ENCODE measurements at places on chromosomes 12 and 14. TPM values are rescaled to one million over a fixed set of nuclear protein-coding genes. Genes with fewer than 3 reads are reported as not detected.

GRCh38 chr12:87305481-87305880, 723.7 kb downstream of the C12orf50 start:
- DNase-seq = no peak

SSTR1 gene
- total RNA-seq = 4.1 TPM

DNA sequence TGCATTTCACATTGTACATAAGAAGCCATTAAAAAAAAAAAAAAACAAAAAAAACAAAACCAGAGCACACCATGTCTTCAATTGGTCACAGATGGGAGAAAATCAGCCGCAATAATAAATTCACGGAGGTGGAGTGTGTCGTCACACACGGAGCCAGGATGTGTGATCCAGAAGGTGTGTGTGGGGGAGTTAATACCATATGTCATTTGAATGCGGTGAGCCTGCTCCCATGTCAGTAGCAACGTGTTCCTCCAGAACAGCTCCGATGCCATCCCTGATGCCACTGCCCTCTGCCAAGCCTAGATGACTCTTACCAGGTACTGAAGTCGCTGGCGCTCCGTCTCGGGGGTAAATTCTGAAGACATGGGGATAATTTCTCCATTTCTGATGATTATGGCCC, 197.8 kb downstream of the PPM1H start:
- no peak for DNase-seq

- DNase-seq = no peak
These were observed 165.2 kb downstream of the BTG1 start for GRCh38 chr12:91980389-91980821.

GRCh38 chr12:93786656-93787397, 109.7 kb downstream of the CRADD start:
- no peak for DNase-seq

GRCh38 chr14:42869681-42870080, 1263.0 kb downstream of the LRFN5 start:
- no peak for DNase-seq

DNA sequence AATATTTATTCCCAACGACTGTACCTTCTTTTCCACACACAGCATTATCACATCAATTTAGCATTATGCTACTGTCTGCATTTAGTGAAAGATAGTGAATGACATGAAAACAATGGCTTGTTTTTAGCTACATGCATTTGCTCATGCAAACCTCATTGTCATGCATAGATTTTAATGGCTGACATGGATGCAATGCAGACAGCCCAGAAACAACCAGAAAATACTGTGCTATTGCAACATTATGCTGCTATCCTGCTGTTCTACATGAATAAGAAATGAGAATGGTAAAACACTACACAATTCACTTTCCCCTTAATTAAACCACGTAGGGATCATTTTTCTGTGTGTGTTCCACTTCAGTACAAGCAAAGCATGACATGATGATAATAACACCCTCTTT, 90.8 kb downstream of the LIN7A start:
- DNase-seq = no peak

TSPAN9 gene
- total RNA-seq = 37.5 TPM

JPH4 gene
- total RNA-seq = 0.85 TPM

- DNase-seq = peak; percentile 77
These were observed 947 bp downstream of the GAS2L3 start for GRCh38 chr12:100574187-100575074.

DNA sequence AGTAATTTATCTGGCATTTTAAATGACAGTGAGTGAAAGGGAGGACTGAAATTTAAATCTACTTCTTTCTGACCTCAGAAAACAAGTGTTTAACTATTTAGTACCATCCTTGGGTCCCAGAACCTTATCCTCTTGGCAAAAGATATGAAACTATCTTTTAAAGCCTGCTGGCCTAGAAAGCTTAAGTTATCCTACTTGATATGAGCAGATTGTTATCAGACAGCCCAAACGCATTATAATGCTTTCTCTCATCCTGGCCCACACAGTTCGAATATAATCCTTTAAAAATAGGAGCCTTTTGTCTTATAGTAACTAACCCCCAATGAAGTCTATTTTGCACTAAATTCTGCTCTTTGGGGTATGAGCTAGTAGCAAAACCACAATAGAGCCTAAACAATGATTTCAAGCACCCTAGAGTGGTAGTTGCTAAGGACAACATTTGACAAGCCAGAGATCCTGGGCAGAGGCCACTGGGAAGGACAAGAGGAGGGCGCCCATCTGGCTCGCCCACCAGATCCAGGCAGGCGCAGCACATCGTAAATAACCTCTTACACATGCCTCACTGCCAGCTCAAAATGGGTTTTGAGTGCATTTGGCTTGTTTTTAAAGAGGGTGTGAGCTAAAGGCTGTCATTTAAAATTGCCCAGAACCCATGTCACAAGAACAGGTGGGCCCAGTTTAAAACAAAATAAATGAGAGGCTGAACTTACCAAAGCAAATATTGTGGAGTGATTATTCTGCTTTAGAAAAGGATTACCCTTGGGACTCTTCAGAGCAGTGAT, 37.7 kb upstream of the CRY1 start:
- DNase-seq = no peak

PPP2R3C gene
- total RNA-seq = 33.8 TPM

DNA sequence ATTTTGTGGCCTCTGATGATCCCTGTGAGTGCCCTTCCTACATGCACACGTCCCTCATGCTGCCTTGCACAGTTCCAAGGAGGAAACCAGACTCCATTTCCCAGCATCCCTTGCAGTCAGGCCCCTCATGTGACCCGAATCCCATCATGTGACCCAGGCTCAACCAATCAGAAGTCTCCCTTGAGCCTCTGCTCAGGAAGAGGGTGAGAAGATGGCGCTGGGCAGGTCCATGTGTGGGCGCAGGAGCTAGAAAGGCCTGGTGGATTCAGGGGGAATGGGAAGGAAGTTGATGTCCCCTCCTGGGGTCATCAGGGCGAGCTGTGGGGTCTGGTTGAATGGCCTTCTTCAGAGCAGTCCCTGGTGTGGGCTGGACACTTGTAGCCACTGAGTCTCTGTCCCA, 240.5 kb downstream of the ADGRD1 start:
- no peak for DNase-seq

FGD6 gene
- total RNA-seq = 22.2 TPM

GRCh38 chr14:31827325-31827724, 249.8 kb upstream of the ARHGAP5 start:
- no peak for DNase-seq

GRCh38 chr14:72582582-72582981, 311.3 kb downstream of the DPF3 start:
- no peak for DNase-seq

DNA sequence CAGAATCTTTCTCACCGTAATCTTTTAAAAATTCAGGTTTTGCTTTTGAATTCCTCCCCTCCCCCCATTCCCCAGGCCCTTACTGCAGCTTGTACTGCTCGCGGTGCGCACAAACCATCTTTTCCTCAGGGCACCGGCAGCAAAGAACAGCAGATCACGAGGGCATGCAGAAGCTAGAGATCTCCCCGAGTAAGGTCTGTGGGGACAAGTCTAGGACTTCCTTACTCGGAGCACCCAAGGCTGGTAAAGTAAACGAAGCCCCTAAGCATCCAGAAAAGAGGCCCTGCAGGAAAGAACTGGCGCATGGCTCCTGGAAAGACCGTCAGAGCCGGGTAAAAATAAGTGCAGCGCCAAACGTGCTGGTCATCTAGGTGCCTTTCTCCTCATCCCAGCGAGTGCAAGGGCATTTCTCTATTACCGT, 727 bp downstream of the LDHB start:
- no peak for DNase-seq

DNA sequence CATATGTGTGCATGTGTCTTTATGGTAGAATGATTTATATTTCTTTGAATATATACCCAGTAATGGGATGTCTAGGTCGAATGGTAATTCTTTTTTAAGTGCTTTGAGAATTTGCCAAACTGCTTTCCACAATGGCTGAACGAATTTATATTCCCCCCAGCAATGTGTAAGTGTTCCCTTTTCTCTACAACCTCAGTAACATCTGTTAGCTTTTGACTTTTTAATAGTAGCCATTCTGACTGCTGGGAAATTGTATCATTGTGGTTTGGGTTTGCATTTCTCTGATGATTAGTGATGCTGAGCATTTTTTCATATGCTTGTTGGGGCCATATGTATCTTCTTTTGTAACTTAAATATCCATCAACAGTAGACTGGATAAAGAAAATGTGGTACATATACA, 9.4 kb downstream of the OR6C68 start:
- no peak for DNase-seq

GRCh38 chr12:77537663-77538062, 293.0 kb upstream of the NAV3 start:
- no peak for DNase-seq

DNA sequence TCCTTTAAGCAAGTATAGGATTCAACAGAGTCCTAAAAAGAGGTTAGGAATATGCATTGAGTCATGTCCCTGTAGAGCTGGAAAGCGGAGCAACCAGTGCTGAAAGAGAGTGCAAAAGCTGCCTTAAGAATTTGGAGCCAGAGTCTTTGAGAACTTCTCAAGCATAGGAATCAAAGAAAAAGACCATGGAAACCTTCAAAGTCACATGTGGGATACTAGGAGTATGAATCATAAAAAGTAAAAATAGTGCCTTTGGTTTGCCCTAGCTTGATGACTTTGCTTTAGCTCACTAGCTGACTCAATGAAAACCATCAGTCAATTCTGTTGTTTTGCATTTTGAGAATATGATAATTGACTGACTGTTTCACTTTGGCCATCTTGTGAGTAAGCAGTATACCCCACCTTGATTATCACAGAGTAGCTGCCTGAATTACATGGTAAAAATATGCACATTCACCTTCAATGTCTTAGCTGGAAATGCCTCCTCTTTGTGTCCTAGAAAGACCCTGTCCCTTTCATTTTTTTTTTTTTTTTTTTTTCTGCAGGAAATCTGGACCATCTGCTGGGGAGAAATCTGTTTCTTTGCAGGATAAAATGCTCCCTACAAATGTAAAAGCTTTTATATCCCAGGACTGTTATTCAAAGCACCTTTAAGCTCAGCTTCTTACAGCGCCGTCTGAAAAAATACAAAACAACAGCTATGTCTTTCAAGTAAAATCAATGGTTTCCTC, 248.6 kb upstream of the KRR1 start:
- no peak for DNase-seq

RNU4-1 gene
- 1,748 TPM for total RNA-seq

All from sciatic nerve (tissue), 2 donors.